GM18507 (cell line): ENCODE measurements at places on chromosomes 12 and 14.

DNA sequence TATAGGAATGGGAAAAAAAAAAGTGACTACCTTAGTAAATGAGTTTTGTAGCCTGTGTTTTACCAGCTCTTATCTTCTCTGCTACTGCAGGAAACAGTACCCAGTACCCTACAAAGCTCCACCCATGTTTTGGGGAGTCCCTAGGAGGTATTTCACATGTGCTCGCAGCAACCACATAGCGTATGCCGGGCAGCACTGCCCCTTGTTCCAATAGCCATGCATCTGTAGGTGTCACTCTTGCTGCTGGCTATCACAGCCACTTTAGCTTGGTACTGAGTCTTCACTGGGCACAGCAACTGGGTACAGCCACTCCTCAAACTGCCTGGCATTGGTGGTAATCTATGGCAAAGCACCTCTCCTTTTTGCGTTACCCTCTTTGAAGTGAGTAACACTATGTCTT, 2.0 kb upstream of the MDM1 start:
- no peak for DNase-seq

GRCh38 chr14:64721391-64721791, 17.2 kb downstream of the PLEKHG3 start:
- DNase-seq: no peak

DNA sequence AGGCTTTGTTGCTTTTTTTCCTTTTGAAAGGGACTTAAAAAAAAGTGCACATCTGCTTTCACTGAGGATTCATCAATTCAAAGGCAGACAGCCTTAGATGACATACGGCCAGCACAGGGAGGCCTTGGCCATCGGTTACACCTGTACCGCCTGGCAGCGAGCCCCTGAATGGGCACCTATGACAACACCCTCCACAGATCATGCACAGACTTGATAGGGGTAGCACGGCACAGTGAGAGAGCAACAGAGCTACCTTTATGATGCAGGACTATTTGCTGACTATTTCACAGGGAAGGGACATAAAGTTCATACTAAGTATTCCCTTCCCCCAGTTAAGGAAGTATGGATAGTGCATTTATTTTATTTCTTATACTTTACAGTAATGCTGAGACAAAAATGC, 137.9 kb upstream of the ARID2 start:
- DNase-seq: no peak

DNA sequence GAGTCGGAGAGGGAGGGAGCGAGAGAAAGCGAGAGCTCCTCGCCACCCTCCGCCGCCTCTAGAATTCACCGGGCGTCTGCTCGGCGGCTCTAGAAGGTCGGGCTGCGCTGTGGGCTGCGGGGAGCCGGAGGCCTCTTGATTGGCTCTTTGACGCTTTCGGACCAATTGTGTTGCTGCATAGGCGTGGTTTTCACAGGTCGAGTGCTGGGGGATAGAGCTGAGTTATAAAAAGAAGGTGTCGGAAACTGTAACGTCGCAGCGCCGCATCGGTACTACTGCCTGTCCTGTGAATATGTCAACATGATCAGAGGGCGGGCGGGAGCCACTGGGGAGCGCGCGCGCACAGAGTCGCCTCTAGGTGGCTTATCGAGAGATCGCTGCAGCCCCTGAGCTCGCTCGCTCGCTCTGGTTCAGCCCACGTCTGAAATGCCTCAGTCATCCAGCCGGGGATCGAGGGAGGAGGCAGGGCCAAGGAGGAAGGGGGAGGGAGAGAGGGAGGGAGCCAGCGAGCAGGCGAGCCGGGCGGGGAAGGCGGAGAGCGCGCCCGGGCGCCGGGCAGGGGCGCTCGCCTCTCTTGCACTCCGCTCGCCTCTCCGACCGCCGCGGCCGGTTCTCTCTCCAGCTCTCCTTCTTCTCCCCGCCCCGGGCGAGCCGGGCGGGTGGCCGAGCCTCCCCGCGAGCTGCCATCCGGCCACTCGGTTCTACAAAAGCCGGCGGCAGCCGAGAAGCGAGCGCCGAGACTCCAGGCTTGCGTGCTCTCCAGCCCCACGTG, at the start of gene TBX3:
TBX3 (minus strand) TSS at position 78 of the 772 bp plus-strand sequence. CDS start 975 bp downstream, outside the sequence.
- DNase-seq: no peak

DNA sequence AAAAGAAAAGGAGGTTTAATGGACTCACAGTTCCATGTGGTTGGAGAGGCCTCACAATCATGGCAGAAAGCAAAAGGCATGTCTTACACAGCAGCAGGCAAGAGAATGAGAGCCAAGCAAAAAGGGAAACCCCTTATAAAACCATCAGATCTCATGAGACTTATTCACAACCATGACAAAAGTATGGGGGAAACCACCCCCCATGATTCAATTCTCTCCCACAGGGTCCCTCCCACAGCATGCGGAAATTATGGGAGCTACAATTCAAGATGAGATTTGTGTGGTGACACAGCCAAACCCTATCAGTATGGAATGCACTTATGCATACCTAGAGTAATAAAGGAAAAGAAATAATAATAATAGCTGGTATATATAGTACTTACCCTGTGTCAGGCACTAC, 4.5 kb upstream of the GLIPR1 start:
- DNase-seq: no peak

- DNase-seq: no peak
These were observed 301.3 kb upstream of the STXBP6 start for GRCh38 chr14:25351269-25351668.

DNA sequence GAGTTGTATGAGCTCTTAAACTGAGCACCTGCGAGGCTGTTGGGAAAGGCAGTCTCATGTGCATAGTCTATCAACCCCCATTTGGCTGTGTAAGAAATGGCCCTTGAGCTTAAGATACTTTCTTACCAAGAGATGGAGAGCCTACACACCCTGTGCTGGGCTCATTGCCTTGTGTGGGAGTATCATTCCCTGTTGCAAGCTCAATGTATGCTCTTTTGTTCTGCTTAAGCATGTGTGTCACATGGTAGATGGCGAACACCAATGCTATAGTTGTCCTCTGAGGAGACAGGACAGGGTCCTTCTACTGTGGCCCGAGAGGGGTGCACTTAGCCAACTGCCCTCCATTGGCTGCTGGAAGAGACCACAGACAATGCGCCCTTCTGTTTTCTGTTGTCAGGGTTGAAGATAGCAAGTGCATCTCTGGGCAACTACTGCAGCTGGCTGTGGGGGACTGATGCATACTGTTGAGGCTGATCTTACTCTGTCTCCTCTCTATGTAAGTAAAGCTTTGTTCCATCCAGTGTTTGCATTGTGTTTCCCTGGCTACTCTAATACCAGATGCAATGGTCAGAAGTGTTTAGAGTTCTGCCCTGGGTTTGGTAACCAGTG, 79.5 kb downstream of the PTPRB start:
- DNase-seq: no peak

DNA sequence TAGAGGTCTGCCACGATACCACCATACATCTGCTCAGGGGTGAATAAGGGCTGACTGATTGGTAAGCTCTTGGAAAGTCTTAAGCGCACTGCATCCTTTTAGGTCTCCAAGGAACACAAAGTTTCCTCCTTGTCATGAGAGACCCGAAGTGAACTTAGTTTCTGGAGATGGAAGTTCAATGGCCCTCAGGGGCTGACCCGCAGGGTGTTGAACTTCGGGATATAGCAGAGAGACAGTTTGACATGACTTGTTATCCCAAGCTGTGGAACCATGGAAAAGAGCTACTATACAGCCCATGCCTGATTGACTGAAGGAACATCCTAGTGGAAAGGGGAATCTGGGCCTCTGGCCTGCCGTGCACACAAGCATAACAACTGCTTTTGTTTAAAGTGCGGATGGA, 26.9 kb upstream of the CPNE8 start:
- no peak for DNase-seq

- no peak for DNase-seq
These were observed 82.4 kb upstream of the RESF1 start for GRCh38 chr12:31876568-31877424.

DNA sequence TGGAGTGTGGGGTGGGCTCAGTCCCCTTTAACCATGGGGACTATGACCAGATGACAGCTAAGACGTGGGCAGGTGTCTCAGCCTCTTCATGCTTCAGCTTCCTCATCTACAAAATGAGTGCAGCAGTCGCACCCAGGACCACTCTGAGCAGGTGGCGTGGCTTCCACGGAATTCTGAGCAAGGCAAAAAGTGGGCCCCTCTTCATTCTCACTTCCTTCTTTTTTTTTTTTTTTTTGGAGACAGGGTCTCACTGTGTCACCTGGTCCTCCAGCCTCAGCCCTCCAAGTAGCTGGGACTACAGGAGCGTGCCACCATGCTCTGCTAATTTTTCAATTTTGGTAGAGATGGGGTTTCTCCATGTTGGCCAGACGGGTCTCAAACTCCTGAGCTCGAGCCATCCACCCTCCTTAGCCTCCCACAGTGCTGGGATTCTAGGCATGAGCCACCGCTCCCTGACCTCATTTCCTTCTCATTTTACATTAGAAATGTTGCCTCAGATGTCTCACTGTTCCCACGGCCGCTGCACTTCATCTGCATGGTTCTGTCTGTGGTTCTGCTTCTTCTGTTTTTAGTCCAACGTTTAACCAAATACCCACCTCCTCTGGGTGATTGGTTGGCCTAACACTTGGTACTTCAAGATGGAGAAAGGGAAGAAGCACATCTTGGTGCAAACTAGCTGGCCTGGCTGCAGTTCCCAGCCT, 41.3 kb upstream of the BCL7A start:
- DNase-seq: no peak

DNA sequence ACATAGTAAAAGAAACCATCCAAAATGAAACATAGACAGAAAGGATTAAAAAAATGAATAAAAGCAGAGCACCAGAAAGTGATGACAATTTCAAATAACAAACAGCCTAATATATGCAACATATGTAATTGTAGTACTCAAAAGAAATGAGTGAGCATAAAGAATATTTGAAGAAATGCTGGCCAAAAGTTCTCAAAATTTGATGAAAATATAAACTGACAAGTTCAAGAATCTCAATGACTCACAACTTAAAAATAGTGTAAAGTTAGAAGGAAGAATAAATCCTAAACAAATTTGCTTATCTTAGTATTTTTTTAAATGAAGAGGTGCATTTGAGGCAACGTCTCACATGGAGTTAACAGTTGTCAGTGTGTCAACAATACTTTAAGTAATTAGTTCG, 498.9 kb downstream of the SLC6A15 start:
- no peak for DNase-seq
